ENCODE measurements at places on chromosomes 2 and 18. TPM values are rescaled to one million over a fixed set of nuclear protein-coding genes. Genes with fewer than 3 reads are reported as not detected.

The PARD6G gene
- total RNA-seq, result 0.58 TPM

The TSPYL6 gene
- not detected for total RNA-seq

The ASB1 gene
- 24.6 TPM for total RNA-seq

The MC5R gene
- total RNA-seq, result not detected

The TTC21B gene
- total RNA-seq, result 10.4 TPM

The CDK15 gene
- total RNA-seq, result not detected

The UGT1A3 gene
- 2.7 TPM for total RNA-seq

The GCG gene
- 4.1 TPM for total RNA-seq

The POTEJ gene
- total RNA-seq, result 0.10 TPM

DNA sequence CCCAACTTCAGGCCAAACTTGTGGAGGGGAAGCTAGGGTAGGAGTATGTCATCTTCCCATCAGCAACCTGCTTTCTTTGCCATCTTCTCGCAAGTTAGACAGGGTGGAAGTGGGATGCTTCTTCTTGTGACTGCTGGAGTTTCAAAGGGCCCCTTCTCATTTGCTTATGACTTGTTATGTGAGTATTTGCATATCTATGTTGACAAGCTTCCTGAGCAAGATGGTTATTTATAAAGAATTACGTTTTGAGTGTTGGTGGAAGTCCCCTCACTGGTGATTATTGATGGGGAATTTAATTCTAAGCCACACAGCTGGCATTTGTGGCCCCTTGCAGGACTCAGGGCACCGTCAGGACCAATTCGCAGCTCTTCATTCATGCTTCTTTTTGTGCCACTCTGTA is 791.0 kb downstream of the LRRTM4 start:
- no peak for DNase-seq

- DNase-seq, result no peak
Observed at GRCh38 chr18:76530391-76530790, 35.3 kb upstream of the ZNF516 start.

GRCh38 chr18:46320297-46320696 is 216.1 kb downstream of the HAUS1 start:
- DNase-seq, result no peak

DNA sequence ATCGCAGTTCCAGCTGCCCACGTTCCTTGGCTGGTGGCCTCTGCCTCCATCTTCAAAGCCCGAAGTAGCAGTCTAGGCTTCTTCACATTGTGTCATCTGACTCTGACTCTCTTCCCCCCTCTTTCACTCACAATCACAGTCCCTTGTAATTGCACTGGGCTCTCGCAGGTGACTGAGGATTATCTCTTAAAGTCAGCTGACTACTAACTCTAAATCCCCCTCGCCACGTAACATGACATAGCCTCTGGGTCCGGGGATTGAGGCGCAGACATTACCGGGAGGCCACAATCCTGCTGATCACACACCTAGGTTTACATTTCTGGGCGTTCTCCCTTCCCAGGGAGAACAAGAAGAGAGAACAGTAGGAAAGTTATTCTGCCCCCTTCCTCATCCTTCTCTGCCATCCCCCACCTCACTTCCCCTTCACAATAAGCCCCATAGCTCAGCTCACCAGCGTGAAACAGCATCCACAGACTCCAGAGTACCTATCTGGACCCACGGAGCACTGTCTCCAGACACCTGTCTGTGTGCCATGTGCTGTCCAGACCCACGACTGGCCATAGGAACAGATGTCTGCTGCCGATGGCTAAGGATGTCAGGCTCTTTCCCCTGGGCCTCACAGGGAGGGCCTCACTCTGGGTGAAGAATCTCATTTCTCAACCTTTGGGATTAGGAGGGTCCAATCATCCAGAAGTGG is 64.3 kb upstream of the FZD7 start:
- DNase-seq, result no peak

GRCh38 chr2:189698020-189698887 is 23.8 kb downstream of the ANKAR start:
- DNase-seq, result peak; percentile 87

GRCh38 chr18:39661856-39662366 is 2096.3 kb upstream of the CELF4 start:
- DNase-seq, result no peak

DNA sequence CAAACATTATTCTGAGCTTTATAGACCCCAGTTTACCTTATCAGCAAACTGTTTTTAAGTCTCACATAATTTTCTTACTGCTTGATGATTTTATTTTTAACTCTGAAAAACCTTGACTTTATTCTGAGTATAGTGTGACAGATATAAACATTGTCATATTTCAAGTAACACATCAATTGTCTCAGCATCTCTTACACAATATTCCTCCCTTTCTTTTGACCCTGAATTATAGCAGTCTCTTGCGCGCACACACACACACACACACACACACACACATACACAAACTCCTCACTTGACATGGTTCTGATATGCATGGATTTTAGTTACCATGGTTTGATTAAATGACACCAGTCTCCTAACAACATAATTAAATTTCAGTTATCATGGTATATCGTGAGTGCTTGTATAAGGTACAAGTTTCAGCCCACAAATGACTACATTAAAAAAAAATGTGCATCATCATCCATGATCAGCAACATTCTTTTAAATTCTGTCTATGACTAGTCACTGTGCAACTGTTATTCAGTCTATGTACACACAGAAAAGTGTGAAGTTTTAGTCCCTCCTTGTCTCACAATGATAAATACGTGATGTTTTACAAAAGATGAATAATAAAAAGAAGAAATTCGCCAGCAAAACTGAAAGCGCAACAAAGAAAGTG is 39.5 kb upstream of the TACR1 start:
- DNase-seq, result no peak

GRCh38 chr2:148957023-148957422 is 81.5 kb upstream of the LYPD6B start:
- no peak for DNase-seq

DNA sequence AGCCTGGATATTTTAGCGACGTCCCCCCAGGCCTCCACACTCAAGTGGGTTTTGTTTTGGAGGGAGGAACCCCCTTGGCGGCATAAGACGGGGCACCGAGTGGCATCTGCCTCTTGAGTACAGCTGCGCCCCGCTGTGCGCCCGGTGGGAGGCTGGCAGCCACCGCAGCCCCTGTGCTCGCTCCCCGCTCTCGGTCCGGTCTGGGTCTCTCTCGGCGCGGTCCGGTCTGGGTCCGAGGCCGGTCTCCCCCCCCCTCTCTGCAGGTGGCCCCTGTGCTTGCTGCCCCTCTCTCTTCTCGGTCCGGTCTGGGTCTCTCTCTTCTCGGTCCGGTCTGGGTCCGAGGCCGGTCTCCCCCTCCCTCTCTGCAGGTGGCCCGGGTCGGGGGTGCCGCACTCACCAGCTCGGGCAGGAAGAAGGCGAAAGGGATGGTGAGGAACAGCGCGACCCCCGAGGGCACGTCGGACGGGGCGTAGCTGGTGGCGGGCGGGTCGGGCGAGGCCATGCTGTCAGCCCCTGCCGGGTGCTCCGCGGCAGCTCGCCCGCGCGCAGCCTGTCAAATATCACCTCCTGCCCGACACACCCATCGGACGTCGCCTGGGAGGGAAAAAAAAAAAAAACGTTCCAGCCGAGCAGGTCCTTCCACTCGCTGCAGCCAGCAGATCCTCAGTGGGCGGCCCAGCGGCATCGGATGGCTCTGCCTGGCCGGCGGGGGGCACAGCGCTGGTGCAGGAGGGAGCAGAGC is at the start of gene MALL:
TSS of gene MALL (minus strand) at position 532 of the 742 bp plus-strand sequence. CDS start at position 502, 30 bp downstream.
- peak; percentile 81 for DNase-seq

GRCh38 chr2:28544922-28545589 is 49.2 kb downstream of the PLB1 start:
- DNase-seq, result peak; percentile 63

GRCh38 chr2:121293450-121294325 is 8.7 kb upstream of the TFCP2L1 start:
- peak; percentile 90 for DNase-seq

DNA sequence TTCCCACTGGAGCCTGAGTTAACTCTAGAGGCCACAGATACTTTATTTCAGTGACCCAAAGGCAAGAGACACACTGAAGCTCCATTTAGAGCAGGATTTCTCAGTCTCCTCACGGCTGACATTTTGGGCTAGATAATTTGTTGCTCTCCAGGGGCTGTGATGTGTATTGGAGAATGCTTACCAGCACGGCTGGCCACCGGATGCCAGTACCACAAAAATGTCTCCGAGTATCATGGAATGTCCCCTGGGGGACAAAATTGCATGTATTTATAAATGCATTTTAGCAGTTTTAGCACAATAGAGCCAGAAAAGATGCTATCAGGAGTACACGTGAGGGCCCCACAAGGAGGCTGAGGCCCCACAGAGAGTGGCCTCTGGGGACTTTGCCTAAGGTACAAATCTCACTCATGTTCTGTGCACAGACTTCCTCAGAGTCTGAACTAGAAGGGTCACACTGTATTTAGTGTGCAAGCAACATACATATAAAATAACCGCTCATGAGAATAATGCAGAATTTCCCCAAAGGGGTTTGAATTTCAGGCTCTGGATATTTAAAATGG is 20.5 kb upstream of the DCC start:
- DNase-seq, result no peak

- DNase-seq, result no peak
Observed at GRCh38 chr2:152580714-152581113, 136.5 kb downstream of the PRPF40A start.

- DNase-seq, result no peak
Observed at GRCh38 chr2:68603059-68603458, 40.3 kb upstream of the PROKR1 start.

GRCh38 chr2:106159866-106160785 is 34.0 kb downstream of the UXS1 start:
- no peak for DNase-seq

DNA sequence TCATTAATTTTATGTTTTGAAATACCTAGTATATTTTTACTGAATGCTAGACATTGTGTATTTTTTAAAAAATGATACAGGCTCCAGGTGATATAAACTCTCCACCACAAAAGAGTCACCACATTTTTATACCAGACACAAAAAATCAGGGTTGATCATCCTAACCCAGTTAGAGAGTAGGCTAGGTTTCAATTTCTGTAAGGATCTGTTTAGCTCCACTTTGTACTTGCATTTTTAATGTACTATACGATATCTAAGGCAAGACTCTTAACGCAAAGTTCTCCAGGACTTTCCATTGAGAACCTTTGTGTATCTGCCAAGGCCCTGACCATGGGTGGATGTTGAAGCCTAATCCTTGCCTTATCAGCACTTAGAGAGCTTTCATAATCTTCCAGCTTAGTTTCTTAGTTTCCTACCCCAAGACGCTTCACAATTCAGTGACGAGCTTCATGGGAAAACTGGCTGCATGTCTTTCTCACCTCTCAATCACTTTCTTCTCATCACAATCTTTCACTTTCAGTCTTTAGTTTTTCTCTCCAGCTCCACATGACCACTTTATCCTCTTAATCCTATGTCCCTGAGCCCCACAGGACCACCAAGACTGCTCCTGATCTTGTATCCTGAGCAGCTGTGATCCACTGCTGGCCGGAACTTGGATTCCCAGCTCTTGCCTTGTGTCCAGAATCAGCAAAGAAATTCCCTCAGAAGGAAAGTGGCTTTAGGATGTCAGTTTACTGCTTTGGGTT is 635.8 kb downstream of the RNF144A start:
- no peak for DNase-seq

DNA sequence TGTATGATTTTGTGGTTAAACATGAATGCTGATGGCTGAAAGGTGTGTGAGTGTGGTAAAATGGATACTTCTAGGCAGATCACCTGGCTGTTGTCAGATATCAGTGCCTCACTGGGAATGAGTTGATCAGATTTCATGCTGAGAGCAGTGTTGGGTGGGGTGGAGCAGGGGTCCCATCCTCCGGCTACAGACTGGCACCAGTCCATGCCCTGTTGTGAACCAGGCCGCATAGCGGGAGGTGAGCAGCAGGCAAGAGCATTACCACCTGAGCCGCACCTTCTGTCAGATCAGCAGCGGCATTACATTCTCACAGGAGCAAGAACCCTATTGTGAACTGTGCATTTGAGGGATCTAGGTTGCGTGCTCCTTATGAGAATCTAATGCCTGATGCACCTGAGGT is 78.7 kb downstream of the GLI2 start:
- no peak for DNase-seq

DNA sequence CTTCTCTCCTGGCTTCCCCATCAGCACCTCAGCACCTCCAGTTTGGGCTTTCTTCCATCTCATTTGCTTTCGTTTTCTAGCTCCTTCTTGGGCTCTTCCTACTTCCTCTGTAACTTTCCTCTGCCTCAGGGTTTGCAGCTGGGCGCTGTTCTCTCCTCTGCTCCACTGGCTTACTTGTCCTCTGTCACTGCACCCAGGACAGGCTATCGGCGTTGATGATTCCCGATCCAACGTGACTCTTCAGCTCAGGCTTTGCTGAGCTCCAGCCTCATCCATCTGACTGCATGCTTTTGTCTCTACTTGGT is 362.4 kb downstream of the CYRIA start:
- DNase-seq, result no peak

DNA sequence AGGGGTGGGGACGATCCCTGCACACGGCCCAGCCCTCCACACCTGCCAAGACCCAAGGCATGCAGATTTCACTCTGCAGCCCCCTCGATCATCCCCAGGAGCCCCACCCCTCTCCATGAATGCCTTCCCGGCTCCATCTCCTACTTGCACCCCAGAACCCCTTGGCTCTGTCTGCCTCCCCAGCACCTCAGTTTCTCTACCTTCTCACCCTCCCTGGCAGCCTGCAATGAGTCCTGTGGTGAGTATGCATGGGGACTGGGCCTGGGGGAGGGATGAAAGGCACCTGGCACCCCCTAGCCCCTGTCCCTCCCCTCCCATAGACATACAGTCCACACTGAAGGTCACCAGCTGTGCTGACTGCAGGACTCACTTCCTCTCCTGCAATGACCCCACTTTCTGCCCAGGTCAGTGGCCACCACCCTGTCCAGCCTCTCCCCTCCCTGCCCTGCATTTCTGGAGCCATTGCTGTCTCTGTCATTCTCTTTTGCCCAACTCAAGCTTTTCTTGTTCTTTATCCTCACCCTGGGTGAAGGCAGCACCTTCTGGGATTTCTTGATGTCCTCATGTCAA is 1.0 kb downstream of the TEX51 start:
- DNase-seq, result no peak

- DNase-seq, result no peak
Observed at GRCh38 chr2:100407073-100407472, 10.4 kb downstream of the CHST10 start.

GRCh38 chr2:54687595-54688152 is 35.8 kb upstream of the EML6 start:
- no peak for DNase-seq

GRCh38 chr2:155980941-155981560 is 351.5 kb downstream of the NR4A2 start:
- DNase-seq, result no peak

DNA sequence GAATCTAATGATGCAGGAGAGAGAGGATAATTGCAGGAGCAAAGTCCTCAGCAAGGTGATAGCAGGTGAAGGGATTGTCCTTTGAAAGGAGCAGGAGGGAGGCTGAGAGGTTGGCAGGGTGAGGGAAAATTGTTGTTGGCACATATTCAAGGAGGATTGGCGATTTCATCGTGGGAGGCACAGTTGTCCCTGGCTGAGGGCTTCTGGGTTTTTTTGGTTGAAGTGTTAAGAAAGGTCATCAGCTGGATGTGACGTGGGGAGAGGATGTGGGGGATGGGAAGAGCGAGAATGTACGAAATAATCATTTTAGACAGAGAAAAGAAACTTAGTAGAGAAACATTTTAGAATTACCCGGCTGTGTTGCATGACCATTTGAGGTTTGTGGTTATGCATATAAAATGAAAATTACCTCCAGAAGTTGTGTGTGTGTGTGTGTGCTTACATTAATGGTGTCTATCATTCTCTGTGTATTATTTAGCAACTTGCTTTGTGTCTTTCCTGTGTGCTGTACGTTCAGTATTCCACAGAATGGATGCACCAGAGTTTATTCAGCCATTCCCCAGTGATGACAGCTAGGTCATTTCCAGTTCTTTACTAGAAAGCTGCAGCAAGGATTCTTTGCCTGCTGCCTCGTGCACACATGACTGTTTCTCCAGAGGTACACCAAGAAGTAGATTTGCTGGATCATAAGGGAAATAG is 67.6 kb downstream of the SDC1 start:
- DNase-seq, result peak; percentile 62
